ENCODE measurements at places on chromosomes 6 and 20. TPM values are rescaled to one million over a fixed set of nuclear protein-coding genes. Genes with fewer than 3 reads are reported as not detected.

RFX6 gene
- 28.7 TPM for total RNA-seq

GRCh38 chr6:54353975-54354374 is 45.7 kb downstream of the TINAG start:
- no peak for DNase-seq
- H3K27me3 ChIP-seq: no peaks in the 10 kb centered on the region
- no peaks in the 10 kb centered on the region for H3K4me1 ChIP-seq
- no peak overlapping the region for H3K4me3 ChIP-seq
- H3K27ac ChIP-seq: no peak overlapping the region
- H3K36me3 ChIP-seq: no peaks in the 10 kb centered on the region

DNA sequence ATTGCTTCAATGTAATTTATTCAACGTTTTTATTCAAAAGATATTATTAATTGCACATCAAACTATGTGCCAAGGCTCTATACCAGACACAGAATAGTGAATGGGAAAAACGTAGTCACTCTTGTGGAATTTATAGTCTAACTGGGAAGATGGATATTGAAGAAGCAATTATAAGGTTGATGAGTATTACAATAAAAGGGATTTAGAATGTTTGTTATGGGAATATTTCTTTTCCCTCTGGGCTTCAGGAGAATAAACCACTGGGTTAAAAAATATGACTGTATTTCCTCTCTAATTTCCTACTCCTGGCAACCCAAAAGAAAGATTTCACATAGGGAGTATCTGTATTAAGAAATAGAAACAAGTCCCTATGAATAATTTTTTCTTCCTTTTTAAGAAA is 25.1 kb upstream of the UTRN start:
- H3K4me1 ChIP-seq: peaks cover 25% of the 10 kb centered on the region
- DNase-seq: no peak
- H3K36me3 ChIP-seq: peaks cover 18% of the 10 kb centered on the region
- no peak overlapping the region for H3K27ac ChIP-seq

DNA sequence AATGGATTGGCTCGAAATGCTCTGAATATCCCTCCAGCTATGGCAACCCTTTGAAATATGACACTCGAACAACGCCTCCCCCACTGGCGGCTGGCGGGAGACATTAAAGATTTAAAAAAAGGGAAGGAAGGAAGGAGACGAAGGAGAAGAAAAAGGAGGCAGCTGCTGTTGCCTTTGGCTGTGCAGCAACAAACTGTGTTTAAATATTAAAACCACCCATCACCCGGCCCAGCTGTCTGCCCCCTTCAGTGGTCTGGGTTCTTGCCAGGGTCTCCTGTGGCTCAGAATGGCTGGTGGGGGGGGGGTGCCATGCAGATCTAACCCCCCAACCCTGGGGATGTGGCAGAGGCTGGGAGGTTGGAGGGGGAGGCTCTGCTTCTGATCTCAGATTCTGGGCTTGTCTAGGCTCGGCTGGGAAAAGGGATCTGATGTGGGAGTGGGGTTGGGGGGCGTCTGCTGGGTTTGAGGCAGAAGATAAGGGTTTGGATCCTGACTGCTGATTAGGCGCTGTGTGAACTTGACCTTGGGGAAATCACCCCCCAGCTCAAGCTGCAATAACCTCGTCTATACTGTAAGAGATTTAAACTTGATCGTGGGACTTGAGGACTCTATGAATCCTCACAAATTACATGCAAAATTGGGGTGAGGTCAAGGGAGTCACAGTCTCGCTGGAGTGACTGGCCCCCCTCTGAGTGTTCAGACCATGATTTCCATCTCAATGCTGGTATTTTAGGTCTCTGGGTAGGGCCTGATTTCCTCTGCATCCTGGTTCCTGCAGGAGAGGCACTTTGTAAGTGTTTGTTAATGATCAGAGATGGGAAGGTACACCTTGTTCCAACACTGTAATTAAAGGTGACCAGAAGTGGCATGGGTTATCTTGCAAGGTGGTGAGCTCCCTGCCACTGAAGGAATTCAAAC is 40.3 kb upstream of the BLCAP start:
- H3K36me3 ChIP-seq: no peaks in the 10 kb centered on the region
- DNase-seq: no peak
- peaks cover 39% of the 10 kb centered on the region for H3K27me3 ChIP-seq
- H3K4me3 ChIP-seq: no peak overlapping the region
- H3K27ac ChIP-seq: no peak overlapping the region

DNA sequence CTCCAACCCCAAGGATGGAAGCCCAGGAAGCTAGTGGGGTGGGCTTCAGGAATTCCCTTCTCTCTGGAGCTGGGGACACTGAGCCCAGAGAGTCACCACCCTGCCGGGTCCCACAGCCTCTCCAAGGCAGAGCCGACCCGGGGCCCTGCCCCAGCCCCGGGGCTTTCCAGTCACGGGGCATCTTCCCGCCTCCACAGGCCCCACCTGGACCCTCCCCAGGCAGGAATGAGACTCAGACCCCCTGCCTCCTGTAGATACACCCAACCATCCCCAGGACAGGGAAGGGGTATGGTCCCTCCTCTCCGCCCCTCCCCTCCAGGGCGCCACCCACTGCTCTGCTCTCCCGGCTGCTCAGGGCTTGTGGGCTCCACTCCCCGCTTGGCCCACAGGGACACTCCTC is 53.3 kb downstream of the GRM4 start:
- H3K4me3 ChIP-seq: no peak overlapping the region
- H3K4me1 ChIP-seq: no peaks in the 10 kb centered on the region
- H3K27ac ChIP-seq: no peak overlapping the region
- H3K27me3 ChIP-seq: peaks cover 20% of the 10 kb centered on the region
